HT1080 (cell line): ENCODE measurements at places on chromosomes 7 and 10.

- no peak for DNase-seq
Measured at GRCh38 chr7:125396466-125397151, 467.0 kb upstream of the POT1 start.

GRCh38 chr7:88311675-88312036 lies 5.0 kb upstream of the STEAP4 start:
- DNase-seq: no peak

- DNase-seq: peak; percentile 15
Measured at GRCh38 chr7:36625247-36625646, 99.0 kb downstream of the AOAH start.

DNA sequence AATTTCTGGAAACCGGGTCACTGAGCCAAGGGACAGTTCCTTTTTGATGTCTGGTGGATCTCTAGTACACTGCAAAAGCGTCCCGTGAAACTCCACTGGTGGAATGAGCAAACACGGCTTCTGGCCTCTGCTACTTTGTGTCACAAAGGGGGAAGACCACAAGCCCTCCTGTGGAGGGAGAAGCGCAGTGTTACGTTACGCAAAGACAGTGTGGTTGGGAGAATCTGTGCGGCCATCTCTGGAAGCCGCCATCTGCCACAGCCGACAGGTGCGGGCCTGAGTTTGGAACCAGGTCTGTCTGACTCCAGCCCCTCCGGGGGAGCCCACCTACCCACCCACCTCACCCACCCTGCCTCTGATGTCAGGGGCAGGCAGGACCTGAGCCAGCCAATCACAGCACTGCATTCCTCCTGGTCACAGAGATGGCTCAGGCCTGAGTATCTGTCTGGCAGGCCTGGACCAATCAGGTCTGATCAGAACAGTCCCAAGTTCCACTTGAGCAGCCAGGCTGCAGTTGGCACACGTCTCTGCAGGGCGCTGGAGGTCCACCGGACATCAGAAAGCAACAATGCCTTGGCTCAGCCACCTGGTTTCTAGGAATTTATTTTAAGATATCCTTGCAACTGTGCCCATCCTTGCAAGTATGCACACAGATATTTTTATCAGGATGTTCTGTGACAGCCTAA lies 3.0 kb upstream of the CYP2W1 start:
- DNase-seq: no peak

- no peak for DNase-seq
Measured at GRCh38 chr7:7789551-7789988, 71.2 kb upstream of the RPA3 start.

GRCh38 chr7:49398746-49399145 lies 374.7 kb upstream of the VWC2 start:
- DNase-seq: peak; percentile 83

DNA sequence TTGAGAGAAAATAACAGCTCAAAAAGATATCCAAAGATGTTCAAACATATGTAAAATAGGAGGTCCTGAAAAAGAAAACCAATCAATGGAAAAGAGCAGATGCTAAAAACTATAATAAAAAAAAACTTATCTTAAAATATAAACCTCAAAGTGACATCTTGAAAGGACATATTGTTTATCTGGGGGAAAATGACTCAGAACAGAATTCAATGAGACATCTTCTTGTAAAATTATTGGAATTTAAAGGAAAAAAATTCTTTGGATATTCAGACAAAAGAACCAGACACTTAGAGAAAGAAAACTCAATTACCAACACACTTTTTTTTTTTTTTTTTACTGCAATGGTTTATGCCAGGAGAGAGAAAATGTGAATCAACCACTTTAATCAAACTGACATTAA lies 58.9 kb downstream of the NAMPT start:
- no peak for DNase-seq

- DNase-seq: no peak
Measured at GRCh38 chr10:86691333-86692022, 23.2 kb downstream of the LDB3 start.

DNA sequence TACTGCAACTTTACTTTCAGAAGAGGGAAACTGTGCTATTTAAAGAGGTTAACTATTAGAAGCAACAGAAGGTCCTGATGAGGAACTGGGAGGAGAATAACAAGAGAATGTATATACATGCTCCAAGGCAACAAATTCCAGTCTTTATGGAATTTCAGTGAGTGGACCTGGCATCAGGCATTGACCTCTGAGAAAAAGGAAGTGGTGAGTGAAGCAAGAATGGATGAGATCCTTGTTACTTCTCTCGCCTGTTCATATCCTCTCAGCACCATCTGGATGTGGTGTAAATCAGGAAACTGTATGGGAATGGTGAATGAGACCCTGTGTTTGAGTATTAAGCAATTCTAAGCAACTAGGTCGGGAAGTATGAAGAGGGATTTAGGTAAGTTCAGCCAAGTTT lies 30.3 kb upstream of the KBTBD2 start:
- peak; percentile 83 for DNase-seq

GRCh38 chr7:105097619-105098018 lies 83.6 kb downstream of the KMT2E start:
- peak; percentile 82 for DNase-seq

DNA sequence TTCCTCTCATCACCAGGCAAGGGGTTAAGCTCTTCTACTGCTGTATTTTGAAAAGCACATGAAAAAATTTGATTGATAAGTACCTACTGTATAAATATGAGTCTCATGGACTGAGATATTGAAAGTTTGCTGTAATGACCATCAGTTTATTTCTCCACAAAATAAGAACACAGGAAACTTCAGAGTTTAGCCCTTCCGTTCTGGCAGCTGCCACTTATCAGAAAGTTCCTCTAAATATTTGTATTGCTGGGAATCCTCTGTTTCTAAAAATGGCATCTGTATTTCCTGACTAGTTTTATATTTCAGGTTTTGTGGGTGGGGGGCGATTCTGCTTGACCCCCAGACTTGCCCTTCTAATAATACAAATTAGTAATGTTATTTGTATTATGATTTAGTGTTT lies 92.0 kb downstream of the LYZL2 start:
- no peak for DNase-seq

DNA sequence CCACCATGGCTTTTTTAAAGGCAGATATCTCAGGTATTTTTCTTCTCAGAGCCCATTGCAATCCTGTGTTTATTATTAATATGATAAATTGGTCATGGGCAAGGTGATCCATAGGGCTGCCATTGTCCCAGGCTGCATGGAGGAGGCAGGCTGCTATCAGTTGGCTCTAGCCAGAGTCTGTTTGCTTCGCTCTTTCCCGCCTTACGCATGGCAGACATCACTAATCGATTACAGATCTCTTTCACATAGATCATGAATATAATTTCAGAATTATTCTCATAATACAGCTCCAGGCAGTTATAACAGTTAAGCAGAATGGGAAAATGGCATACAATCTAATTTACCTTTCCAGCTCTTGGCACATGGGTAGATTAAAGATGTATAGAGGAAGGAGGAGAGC lies 30.4 kb upstream of the HABP2 start:
- no peak for DNase-seq

- no peak for DNase-seq
Measured at GRCh38 chr7:148719753-148720152, 21.1 kb downstream of the CUL1 start.

DNA sequence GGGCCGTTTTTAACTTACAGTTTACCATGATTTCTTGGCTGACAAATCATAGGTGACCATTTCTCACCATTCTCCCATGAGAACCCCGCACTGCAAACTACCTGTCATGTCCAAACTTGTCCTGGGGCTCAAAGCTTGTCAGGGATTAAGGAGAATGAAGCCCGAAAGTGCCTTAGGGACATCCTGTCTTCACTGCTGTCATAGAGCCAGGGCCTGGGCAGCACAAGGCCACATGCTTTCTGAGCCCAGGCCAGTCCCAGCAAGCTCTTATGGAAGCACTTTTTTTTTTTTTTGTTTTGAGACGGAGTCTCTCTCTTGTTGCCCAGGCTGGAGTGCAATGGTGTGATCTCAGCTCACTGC lies 33.9 kb downstream of the CCM2 start:
- DNase-seq: no peak

DNA sequence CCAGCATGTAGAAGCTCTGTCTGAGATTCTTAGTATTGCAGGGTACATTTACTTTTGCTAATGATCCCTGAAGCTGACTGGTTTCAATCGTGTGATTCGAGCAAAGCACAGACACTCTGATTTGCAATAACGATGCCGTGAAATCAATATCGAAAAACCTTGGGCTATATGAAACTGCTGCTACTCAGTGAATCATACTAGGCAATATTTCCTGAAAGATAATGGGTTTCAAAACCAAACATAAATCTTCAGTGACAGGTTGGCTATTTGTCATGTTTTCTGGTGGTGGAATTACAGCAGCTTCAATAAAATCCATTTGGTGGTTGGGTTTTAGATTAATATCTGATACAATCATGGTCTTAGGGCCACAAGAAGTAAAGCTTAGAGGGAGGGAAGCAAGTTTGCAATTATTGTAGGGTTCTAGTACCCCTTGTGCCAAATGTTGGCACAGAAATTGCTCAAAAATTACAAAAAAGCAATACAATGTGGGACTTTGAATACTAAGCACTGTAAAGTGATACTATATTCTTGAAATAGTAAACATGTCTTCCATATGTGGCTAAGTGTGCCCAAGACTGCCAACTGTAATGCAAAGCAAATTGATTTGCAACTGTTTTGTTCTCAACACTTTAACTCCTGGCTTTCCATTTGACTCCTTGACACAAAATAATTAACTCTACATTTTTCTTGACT lies 112.4 kb upstream of the JAZF1 start:
- no peak for DNase-seq

DNA sequence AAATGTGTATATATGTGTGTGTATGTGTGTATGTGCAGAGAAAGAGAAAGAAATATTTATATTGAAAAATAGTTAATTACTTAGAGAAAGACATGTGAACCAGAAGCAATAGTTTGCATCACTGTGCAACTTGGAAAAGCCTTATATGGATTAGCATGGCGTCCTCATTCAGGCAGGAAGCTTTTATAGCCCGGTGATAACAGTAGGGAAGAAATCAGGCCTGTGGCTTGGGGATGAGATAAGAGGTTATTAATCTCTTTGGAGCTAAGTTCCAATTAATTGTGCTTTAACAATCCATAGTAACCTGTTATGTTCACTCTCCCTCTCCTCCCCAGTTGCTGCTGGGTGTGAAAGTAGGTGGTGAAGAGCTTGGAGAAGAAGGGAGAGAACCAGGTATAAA lies 36.5 kb downstream of the IFIT5 start:
- no peak for DNase-seq

DNA sequence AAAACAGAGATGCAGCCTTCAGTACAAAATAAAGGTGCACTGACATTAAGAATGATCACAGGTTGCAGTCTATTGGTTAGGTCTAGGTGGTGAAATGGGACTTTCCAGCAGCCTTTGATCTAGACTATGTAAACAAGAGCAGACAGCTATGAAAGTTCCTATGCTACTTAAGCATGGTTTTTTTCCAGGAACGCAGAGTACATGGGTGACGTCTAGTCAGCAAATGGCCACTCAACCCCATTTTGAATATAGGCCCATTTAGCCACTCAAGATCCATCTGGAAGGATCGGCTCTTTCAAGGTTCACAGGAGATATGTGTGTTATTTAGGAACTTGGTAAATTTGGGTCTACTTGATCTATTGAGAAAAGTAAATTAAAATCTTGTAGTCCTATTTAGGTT lies 1424.6 kb upstream of the LRRTM3 start:
- no peak for DNase-seq

DNA sequence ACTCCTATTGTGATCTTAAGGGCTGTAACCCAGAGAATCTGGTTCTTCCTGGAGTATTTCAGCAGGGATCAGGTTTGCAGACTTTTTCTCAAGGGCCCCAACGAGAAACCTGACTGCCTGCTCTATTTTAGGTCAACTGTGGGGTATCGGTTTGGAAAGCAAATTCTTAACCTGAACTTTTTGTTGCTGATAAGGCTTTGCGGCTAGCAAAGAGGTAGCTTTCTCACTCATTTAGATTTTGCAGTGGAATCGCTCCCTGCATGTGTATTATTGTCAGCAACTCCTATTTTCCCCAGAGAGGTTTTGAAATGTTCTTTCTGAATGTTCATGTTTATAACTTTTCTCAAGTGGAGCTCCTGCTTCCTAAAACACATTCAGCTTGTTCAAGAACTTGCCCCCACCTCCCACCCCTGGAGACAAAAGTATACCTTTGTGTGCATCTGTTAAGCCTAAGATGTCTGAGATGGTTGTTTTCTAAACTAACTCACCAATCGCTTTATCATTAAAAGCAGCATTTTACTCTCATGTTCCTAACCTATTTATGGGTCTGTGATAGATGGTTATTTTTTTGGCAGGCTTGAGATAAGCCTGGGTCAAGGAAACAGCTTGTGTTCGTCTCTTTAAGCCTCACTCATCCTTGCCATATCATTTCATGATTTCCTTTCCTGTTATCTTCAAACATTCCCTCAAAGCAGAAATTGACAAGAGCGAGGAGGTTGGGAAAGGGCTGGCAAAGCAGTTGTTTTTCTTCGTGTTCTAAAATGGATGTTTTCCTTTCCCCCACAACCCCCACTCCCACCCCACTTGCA lies 129.8 kb downstream of the BAMBI start:
- DNase-seq: no peak

DNA sequence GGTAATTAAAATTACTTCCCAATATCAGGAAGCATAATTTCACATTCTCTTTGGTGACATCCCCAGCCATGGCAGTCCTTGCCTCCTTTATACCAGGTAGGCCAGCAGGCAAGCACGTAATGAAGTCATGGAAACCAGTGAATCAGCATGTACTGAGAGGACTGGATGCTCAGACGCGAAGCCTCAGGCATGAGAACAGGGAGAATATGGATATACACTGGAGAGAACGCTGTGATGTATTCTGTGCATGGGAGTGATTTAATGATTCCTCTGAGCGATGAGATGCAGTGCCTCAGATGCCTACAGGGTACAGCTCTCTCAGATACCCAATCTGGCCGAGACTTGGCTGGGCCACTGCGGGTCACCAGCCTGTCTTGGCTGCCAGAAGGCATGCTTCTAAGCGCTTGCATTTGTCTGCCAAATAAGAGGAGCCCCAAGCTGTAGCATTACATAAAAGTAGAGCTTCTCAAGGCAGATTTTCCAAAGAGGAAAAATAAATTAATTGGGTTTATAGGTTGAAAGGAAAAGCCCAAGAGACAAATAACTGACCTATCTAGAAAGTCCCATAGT lies 238.1 kb downstream of the RELN start:
- no peak for DNase-seq

- DNase-seq: no peak
Measured at GRCh38 chr7:139732471-139733167, 45.2 kb downstream of the HIPK2 start.

- DNase-seq: no peak
Measured at GRCh38 chr7:44955733-44956132, 23.1 kb downstream of the MYO1G start.

DNA sequence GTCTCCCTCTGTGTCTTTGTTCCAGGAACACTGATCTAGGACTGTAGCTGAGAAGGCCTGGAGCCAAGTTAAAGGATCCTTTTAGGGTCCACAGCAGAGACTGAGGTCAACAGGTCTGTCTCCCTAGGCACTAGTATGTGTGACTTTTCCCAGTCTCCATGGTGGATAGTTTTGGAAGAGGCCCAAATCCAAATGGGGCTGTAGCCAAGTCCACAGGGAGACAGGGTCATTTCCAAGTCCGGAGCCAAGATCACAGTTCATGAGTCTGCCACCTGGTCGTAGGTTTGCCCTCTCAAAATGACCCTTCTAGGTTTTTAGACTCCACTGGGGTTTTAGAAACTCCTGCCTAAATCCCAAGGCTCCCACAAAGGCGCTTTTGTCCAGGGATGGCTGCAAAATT lies 16.8 kb downstream of the ZNF277 start:
- no peak for DNase-seq
